CD4-positive, alpha-beta T cell treated with Interleukin-17A for 4 hours (primary cell): ENCODE measurements at places on chromosomes 12 and 14.

DNA sequence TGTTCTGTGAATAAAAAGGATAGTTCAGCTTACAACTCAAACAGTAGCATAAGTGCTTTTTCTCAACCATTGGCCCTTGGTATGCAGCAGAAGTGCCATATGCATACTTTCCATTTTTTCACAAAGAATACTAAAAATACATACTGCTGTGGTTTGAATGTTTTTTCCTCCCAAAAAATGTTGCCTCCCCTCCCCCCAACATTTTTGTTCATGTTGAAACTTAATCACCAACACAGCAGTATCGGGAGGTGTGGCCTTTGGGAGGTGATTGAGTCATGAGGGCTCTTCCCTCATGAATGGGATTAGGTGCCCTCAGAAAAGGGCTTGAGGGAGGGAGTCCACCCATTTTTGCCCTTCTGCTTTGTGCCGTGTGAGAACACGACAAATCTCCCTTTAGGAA, 198.6 kb downstream of the ESR2 start:
- no peak for DNase-seq

DNA sequence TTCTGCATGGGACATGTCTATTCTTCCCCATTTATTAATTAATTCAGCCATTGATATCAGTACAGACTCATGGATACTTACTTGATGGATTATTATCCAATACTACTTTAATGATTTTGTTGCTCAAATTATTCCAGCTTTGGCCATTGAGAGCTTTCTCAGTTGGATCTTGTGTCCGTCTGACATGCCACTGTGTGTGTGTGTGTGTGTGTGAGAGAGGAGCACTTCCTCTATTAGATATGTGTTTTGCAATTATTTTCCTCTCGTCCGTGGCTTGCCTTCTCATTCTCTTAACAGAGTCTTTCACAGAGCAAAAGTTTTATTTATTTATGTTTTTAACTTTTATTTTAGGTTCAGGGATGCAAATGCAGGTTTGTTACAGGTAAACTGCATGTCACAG, 194.2 kb downstream of the ADGRD1 start:
- DNase-seq = no peak

GRCh38 chr14:86196471-86196870, 666.5 kb downstream of the FLRT2 start:
- DNase-seq = no peak

DNA sequence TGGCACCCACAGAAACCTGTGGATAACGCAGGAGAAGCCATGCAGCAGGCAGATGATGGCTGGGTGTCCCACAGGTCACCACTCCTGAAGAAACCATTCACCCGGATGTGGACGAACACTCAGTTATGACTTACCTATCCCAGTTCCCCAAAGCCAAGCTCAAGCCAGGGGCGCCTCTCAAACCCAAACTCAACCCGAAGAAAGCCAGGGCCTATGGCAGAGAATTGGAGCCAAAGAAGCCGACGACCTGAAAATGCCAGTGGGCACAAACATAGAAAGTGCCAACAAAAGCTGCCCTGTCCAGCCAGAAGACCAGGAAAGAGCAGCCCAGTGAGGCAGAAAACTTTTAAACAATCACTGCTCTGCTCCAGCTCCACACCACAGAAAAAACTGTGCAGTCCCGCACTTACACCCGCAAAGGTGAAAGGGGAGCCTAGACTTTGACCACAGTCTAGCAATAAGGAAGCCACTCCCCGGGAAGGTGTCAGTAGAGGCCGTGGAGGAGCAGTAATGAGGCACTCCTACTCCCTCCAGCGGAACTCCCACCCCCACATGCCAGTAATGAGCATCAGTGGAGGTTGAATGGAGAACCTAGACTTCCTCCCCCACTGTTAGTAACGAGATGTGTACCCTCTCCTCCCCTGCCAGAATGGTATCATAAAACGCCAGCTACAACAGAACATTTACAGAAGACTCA, 6.0 kb upstream of the ACVRL1 start:
- no peak for DNase-seq

DNA sequence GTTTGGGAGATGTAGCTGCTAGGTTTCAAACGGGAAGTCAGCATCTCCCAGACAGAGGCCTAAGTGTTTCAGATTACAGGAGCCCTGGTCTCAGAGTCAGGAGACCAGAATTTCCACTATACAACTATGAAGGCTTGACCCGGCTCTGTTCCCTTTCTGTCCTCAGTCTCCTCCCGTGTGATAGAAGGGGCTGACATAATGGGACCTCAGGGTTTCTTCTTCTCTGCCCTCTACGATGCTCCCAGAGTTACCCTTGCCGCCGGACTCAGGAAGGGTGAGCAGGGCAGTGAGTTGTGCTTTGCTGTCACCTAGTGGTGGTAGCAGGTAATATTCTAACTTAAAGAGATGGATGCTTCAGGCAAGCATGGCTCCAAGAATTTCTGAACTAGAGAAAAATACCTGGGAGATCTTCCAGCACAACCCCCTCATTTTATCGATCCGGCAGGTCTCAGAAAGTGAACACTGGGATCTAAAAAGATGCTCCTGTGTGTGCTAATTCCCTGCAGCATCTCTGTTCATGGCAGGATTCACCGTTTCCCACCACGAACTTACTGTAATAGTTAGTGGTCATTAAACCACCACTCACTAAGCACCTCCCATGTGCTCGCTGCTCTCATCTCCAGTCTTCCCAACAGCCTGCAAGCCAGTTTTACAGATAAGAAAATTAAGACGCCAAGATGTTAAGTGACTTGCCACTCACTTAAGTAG, 84.4 kb downstream of the VWF start:
- peak; percentile 59 for DNase-seq

DNA sequence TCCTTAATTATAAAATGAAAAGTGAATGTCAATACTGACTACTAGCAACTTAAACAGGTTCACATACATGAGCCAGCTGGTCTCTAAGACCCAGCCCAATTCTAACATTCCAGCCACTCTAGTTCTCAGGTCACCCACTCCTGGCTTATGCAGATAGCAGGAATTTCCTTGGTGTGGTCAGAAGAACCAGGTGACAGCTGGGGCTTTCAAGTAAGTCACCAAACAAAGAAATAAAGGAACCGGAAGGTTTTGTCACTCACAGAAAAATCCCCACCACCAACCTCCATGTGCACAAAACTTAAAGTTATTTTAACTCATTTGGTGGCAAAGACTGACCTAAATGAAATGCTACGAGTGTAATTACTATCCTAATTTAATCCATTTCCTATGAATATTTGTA, 129.6 kb upstream of the CDKN3 start:
- no peak for DNase-seq

DNA sequence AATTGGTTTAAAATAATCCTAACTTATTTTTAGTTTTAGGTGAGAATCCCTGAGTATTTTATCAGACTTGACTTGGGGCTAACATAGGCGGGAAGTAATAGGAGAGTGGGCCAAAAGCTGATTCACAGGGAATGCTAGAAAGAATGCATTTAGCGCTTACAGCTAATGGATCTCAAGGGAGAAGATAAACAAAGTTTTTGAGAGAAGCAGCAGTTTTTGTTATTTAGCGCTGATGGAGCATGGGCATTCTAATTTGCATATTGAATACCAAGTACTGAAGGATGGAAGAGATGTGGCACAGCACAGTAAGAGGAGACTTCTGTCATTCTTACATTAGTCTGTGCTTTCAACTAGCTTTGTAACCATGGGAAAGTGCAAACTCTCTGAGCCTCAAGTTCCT, 436.0 kb upstream of the FBXO33 start:
- no peak for DNase-seq

GRCh38 chr14:93682459-93682858, 105.8 kb downstream of the PRIMA1 start:
- no peak for DNase-seq
